ENCODE measurements at places on chromosomes 6 and 20.

DNA sequence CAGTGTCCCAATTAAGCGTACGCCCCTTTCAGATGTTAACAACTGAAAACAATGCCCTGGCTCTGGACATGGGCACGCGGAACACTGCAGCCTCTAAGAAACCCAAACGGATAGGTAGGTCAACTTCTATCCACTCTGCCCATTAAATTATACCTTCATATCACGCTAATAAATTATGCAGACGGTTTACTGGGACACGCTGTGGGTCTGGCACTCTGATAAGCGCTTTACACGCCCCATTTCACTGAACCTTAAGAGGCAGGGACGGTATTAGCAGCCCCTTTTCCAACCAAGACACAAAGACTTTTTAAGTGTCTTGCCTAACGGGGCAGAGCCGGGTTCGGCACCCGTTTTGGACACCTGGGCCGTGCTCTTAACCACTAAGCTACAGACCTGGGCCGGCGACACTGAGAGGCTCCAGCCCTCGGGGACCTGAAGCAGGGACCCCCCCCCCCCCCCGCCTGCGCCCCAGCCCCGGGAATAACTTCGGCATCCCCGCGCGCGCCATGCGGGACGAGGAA lies 744 bp downstream of the STAU1 start:
- DNase-seq = no peak

DNA sequence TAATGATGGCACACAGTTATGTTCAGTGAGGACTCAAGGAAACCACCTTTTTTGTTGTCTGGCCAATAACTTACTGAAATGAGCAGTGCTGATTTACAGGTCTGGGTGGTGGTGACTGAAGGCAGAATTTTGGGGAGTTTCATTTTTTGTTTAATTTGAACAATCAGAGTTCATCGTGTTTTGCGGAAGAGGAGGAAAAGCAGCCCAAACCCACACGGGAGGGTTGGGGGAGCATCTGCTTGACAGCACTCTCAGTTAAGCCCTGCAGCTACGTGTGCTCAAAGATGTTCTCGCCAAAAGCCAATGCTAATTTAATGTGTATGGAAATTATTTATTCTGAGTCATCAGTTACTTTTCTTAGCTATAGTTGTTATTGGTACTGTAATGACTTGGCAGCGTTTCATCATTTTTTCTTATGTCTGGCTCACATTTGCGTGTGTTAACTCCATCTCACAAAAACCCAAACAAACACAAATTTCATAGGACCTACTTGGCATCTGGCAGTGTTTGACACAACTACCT lies 89.2 kb downstream of the UST start:
- no peak for DNase-seq

- DNase-seq = no peak
Measured at GRCh38 chr6:145453376-145453775, 281.9 kb downstream of the EPM2A start.

DNA sequence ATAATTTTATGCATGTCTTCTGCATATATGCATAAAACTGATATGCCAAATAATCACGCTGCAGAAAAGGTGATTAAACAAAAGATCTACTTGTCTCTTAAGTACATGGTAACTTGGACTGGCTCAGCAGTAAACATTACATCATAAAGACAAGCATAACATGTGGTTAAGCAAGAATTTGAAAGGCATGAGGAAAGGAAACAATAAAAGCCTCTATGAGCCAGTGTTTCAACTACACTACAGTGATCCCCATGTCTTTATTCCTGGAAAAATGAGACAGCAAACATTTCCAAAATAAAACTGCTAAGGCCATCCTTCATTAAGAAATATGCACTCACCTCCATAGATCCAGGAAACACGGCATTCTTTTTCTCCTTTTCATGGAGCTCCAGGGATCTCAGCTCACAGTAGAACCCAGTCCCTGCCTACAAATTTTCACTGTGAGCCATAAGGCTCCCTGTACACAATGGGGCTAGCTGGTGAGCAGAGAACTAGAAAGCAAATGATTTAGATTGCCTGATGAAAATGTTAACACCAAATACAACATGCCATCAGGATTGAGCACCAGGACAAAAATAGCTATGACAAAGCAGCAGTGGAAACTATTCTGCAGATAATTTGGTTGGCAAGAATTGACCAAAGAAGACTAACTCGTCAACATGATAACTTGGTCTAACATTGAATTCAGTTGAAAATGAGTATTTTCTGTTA lies 156.1 kb downstream of the COL21A1 start:
- DNase-seq = no peak

DNA sequence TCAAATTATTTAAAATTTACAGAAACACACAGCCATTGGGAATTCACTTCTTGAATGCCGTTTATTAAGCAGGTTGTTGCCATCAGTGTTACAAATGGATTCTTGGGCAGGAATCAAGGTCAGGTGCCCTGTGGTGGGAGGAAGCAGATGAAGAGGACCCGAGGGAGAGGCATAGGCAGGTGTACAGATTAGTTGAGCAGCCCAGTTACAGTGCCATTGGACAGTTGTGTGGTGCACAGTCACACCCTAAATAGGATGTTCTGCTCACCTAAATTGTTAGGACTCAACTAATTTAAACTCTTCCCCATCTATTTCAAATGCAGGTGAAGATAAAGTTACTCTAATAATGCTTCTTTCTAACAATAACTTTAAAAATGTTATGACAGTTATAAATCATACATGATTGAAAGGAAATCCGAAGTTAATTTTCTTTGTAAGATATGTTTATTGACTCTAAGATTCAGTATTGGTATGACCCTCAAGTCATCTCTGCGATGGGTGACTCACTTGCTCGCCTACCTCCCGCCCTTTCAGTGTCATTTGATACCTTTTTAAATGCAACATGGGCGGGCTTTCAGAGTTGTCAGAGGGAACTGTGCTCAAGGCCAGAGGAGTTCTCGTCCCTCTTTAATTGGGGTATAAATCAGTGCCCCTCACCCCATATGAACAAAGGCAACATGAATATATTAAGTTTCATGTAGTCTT lies 35.1 kb downstream of the DSE start:
- DNase-seq = no peak

- DNase-seq = no peak
Measured at GRCh38 chr6:136015531-136015930, 164.0 kb downstream of the PDE7B start.

- no peak for DNase-seq
Measured at GRCh38 chr20:18645851-18646250, 58.0 kb downstream of the DTD1 start.

DNA sequence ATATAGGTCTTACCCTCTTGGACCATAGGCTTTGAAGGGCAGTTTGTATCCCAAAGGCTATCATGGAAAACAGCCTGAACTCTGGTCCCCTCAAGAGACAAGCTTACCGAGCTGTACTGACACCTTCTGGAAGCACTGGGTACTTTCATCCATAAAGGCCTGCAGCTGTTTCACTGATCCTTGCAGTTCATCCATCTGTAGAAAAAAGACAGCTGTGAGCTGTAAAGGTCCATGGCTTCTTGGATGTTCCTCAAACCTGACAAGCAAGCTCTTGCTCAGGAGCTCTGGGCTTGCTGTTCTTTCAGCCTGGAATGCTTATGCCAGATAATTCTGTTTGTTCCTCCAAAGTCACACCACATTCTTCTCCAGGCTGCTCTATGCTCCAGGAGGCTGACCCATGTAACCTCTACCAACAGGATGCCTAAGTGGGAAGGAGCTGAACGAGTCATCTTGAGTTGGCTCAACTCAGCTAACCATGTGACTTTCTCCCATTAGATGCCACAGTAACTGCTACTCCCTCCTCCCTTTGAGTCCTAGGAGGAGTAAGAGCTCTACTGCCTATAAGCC lies 8.8 kb upstream of the NDRG3 start:
- peak; percentile 55 for DNase-seq

GRCh38 chr6:46734867-46735719 lies at the start of gene PLA2G7:
Gene PLA2G7 (minus strand): TSS chr6:46735375. CDS start chr6:46722891, 12,484 bp downstream.
- no peak for DNase-seq

DNA sequence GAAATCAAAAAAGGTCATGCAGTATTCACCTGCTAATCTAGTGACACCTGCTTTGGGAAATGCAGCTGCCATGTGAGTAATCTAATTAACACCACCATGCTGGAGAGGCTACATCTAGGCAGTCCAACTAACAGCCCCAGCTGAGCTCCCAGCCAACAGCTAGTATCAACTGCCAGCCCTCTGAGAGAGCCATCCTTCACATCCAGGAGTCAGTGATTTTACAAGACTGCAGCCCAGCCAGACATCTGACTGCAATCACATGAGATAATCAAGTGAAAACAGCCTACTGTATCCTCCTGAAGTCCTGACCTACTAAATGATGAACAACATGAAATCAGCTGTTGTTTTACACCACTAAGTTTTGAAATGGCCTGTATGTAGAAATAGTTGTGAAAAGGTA lies 298.4 kb downstream of the TRDN start:
- no peak for DNase-seq

GRCh38 chr6:168871642-168872315 lies 381.9 kb downstream of the THBS2 start:
- no peak for DNase-seq

GRCh38 chr6:55379895-55380294 lies 52.6 kb downstream of the GFRAL start:
- DNase-seq = no peak

DNA sequence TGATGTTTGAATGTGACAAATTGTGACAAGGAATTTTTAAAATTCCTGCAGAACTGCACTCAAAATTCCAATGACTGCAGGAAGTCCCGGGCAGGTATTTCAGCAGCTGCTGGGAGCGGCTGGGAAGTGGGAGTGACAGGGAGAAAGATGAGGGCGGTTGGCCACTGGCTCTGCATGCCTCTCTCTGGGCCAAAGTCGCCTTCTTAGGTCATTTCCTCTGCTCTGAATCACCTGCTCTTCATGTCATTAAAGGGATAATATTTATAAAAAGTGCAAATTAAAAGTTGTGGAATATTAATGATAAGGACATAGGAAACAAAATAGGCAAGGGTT lies 43.9 kb downstream of the RAMACL start:
- peak; percentile 49 for DNase-seq

DNA sequence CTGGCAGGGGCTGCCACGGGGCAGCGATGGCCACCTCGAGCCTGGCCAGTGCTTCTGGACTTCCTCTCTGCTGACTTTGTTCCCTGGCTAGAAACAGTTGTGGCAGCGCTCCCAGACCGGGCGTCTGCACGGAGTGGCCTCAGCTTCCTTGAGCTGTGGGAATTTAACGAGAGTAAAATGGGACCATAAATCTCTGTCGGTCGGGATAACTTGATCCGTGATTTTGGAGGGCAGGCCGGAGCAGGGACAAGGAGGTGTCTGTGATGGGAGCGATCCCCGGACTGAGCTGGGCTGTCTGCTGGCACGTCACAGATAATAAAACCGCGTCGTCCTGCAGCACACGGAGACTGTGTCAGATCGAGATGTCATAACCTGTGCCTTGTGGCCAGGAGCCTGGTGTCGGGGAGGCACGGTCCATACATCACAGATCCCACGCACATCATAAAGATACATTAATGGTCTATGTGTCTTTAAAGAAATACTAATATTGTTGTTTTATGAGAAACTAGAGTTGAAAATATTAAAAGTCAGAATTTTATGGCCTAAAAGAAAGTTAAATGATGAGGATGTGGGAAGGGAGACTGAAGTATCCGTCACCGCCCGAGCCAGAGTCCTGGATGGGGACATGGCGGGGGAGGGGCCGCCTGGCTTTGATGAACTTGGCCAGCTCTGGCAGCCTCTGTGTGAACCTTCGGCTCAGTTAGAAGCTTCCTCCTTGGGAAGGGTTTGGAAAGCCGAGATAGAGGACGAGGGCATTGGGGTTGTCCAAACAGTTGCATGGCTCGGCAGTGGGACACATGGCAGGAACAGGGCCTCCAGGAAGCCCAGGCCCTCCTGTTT lies 6.5 kb upstream of the RBBP8NL start:
- no peak for DNase-seq

- peak; percentile 67 for DNase-seq
Measured at GRCh38 chr6:157669747-157670216, 153.3 kb upstream of the SNX9 start.

- no peak for DNase-seq
Measured at GRCh38 chr20:51236421-51236820, 213.5 kb upstream of the KCNG1 start.

GRCh38 chr6:148452876-148453275 lies 110.2 kb downstream of the SASH1 start:
- DNase-seq = no peak

DNA sequence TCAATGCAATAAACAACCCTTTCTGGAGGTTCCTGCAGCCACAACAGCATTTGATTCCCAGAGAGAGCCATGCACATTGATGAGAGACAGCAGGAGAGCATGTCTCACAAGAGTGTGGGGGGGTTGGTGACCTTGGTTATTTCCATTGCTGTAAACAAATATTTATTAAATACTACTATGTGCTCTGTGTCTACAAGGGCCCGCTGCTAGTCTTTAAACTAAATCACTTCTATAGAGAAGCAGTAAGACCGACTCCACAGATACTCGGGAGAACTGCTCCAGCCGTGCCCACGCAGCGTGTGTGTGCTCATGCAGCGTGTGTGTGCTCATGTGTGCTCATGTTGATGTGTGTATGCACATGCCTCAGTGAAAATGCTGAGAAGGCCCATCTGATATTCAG lies 82.7 kb upstream of the TRAF3IP2 start:
- DNase-seq = no peak

- no peak for DNase-seq
Measured at GRCh38 chr6:82954937-82955577, 110.6 kb downstream of the UBE3D start.

- no peak for DNase-seq
Measured at GRCh38 chr6:47202644-47203205, 107.0 kb downstream of the TNFRSF21 start.

- no peak for DNase-seq
Measured at GRCh38 chr20:10111139-10111958, 76.6 kb downstream of the ANKEF1 start.

GRCh38 chr20:50237349-50237748 lies 46.7 kb downstream of the CEBPB start:
- no peak for DNase-seq

DNA sequence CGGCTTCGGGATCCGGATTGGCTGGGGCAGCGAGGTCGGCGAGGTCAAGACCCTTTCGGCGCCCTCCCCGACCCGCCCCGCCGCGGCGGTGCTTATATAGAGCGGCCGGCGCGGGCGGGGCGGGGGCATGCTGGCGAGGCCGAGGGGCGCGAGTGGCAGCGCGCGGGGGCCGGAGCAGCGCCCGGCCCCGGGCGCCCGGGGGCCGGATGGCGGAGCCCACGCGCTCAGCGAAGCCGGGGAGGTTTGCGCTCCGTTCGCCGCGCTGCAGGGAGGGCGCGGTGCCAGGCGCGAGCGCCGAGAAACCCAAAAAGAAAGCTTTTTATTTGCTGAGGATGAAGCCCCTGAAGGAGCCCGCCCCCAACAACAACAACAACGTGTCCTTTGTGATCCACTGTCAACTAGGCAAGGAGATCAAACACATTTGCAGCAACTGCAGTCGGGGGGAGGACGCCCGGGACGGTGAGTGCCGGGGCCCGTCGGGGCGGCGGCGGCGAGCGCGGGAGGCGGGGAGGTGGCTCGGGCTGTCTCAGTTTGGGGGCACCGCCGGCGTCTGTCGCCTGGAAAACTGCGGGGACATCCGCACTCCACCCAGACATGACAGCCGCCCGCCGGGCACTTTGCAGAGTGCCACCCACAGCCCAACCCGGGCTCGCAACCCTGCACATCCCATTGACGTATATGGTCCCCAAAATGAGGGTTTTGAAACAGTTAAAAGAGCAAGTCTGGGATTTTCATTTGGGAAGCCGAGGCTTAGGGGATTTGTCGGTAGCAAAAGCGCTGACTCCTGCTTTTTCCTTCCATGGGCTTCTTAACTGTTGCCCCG lies 297.3 kb downstream of the PHACTR1 start:
- DNase-seq = no peak

GRCh38 chr6:81981812-81982211 lies 229.3 kb upstream of the TENT5A start:
- no peak for DNase-seq

- DNase-seq = no peak
Measured at GRCh38 chr20:44959638-44960102, 527 bp downstream of the TOMM34 start.

Measured in 8988T (cell line).